ENCODE measurements at places on chromosomes 6 and 20.
A peak's percentile ranks its signal among the peaks of the same experiment; 100 is the strongest.

- DNase-seq, result no peak
Observed at GRCh38 chr6:118768904-118769325, 117.5 kb upstream of the CEP85L start.

DNA sequence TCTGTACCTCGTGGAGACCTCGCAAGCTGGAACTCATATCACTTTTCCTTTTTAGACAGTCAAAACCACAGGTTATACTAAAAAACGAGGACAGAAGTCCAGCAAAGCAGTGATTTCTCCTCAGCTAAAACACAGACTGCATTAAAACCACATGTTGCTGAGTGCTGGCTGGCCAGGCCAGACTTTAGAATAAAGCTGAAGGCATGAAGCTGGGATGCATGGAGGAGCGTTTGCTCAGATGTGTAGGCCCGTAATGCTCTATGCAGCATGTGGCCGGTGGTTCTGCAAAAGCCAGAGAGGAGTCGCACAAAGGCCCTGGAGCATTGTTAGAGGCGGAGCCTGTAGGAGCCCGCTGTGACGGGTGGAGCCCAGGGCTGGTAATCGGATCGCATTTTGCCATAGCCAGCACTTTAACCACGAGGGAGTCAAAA lies 83.6 kb downstream of the SMOC2 start:
- DNase-seq, result no peak

DNA sequence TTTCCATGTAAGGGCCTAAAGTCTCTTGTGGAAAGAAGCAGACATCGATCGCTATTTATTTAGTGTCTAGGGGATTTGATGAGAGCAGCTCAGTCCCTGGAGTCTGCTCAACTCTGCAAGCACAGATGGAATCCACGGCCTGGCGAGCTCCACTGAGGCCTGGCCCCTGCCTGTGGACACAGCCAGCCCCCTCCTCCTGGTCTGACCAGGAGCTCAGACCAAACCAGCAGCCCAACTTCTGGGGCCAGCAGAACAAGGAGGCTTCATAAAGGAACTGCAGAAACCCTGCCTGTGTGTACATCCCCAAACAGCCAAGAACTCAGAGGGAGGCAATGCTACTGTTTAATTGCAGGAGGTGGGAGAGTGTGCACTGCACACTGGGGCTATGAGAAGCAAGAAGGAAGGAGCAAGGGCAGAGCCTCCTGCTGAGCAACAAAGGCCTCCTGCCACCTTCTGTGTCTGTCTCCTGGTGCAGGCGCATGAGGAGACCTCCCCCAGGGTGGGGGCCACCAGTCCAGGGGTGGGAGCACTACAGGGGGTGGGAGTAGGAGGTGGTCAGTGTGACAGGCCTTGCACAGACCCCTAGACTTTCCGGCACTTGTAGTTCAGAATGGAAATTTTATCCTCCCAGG lies 3.8 kb downstream of the CST5 start:
- no peak for DNase-seq

DNA sequence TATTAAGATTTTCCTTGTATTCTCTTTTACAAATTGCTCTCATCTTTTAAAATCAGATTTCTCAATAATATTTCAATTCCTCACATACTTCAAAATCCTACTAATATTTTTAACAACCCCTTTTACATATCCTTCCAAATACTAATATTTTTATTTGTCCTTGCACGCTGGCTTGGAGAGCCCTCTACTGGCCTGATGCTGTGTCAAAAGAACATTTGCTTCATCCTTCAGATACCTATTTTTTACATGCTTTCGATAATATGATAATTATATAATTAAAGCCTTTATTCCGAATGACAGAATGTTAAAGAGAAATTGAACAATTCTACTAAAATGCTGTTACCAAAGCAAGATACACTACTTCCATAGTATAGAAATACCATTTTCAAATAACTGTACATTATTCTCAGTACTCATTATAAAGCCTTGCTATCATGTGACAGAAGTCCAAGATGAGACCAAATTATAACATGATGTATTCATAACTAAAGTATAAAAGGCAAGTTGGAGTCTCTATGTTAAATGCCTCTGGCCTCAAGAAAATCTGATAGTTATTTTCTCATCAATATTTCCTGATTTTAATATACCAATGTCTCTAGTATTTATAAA lies 39.0 kb upstream of the PLN start:
- DNase-seq, result no peak

DNA sequence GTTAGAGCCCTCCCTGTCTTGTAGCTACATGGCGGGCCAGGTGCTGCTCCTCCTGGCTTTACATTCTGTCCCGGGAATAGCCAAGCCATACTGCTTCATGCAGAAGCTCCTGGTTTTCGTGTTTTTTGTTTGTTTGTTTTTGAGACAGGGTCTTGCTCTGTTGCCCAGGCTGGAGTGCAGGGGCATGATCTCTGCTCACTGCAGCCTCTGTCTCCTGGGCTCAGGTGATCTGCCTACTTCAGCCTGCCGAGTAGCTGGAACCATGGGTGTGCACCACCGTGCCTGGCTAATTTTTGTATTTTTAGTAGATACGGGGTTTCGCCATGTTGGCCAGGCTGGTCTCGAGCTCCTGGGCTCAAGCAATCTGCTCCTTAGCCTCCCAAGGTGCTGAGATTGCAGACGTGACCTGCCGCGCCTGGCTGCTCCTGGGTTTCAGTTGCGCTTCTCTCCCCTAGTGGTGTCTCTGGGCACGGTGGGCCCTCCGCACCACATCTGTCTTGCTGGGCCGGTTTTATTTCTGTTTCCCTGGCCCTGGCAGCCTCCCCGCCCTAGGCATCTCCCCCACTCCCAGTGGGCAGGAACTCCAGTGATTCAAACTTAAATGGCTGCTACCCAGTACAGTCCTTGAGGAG lies 12.9 kb downstream of the CDYL start:
- no peak for DNase-seq

DNA sequence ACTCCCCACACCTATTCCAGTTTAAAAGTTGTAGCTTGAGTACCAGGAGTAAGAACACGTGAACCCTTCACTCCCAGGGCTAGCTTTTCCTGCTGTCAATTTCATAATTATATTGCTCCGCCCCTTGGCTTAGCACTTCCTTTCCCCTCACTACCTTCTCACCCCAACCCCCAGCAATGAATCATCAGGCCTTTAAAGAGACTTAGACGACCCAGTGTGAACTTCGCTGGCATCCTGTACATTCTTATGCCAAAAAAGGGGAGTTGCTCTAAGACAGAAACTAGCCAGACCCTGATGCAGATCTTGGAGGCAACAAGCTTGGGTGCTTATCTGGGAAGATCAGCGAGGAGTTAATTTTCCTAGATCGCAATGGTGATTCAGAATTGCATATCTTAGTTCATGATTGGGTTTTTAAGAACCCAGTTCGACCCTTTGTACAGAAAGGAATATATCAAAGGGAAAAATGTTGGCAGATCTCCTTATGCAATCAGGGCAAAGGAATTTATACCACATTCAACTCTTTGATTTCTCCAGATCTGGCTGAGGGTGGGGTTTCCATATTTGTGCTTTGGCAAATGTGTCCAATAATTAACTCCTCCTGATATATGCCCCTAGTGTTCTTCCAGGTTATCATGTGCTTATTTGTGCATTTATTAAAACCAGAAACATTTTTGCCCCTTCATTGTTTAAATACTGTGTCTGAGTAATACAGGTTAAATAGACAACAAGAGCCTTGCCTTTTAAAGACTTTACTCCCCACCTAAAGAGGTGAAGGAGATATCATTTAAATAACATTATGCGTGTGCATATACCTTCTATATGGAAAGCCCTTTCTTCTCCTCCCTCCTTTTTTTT lies 8.1 kb upstream of the ATXN1 start:
- DNase-seq, result peak; percentile 59

DNA sequence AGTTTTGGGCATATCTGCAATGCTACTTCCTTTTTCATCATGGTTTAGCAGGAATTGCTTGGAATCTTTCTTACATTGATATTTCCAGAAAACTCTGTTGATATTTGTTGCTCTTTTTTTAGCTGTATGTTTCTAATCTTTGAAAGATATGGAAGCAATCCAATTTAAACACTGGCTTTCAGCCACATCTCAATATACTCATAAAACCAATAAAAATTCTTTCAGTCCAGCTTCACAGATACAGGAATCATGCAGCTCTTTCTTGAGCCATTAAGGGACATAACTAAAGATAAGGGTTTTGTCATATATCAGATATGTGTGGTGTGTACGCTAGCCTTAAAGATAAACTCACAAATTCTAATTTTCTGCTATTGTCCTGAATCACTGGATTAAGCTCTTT lies 47.4 kb downstream of the PKIB start:
- no peak for DNase-seq

DNA sequence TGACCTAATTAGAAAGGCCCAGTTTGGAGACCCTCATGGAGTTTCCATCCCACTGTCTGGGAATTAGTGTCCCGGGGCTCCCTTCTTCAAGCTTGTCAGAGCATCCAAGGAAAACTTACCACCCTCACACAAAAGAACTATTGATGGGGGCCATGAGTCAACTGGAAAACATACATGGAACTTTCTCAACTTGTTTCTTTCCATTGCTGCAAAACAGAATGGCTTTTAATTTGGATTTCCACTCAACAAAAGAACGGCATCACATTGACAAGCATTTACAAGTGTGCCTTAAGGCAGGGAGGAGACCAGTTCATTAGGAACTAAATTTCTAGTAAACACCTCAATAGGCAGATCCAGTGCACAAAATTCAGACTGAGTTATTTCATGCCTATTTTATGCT lies 289.1 kb upstream of the PREP start:
- no peak for DNase-seq

DNA sequence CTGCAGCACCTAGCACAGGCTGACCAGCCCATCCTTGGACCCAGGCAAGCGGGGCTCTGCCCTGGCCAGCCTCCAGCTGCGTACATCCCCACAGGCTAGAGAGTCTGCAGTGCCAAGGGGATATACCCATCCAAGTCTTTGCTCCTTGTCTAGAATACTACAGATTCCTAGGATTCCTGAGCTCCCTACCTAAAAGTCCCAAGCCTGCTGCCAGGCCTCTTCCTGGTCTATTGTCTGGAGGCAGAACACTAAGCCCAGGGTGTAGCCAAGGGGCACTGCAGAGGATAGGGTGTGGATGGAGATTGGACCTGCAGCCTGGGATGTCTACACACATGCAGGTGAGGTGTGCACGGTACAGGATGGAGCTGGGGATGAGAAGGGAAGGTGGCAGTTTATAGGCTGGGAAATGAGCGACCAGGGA lies 90.0 kb upstream of the SIRPA start:
- no peak for DNase-seq

GRCh38 chr6:41072836-41073202 lies at the start of gene NFYA:
NFYA (plus strand) TSS chr6:41072974; CDS start chr6:41079090, 6,116 bp downstream.
- peak; percentile 100 for DNase-seq

DNA sequence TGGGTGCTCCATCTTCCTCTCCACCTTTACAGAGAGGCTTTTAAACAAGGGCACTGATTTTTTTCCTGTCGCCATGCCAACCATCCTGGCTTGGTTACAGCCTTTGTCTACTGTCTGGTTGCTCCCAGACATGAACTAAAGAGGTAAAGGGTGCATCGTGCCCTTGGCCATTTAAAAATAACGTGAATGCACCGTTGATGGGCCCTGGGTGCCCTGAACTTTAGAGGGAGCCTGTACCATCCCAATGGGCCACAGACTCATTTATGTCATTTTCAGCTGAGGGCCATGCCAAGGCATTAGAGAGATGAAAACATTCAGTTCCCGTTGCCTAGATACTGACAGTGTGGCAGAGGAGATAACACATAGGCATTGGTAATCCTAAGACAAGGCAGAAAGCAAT lies 23.3 kb downstream of the TMC2 start:
- DNase-seq, result no peak

DNA sequence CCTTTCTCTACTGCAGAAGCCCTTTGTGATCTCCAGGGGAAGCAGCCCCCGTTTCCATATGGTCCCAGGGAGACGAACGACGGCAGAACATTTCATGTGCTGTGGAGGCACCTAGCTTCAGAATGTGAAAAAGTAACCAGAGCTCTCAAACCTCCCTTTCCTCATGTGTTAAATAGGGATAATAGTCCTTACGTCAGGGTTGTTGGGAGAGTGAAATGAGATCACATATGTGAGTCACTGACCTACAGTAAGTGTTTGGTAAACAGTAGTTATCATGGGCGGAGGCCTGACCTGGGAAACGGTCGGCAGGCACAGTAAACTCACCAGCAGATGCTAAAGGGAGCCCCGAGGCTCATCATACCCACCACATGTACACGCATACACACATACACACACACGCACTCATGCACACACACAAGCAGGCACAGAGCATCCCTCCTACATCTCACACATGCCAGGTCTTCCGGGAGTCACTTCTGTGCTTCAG lies 89.7 kb downstream of the LY86 start:
- no peak for DNase-seq

- DNase-seq, result no peak
Observed at GRCh38 chr6:105593805-105594671, 191.2 kb upstream of the PREP start.

DNA sequence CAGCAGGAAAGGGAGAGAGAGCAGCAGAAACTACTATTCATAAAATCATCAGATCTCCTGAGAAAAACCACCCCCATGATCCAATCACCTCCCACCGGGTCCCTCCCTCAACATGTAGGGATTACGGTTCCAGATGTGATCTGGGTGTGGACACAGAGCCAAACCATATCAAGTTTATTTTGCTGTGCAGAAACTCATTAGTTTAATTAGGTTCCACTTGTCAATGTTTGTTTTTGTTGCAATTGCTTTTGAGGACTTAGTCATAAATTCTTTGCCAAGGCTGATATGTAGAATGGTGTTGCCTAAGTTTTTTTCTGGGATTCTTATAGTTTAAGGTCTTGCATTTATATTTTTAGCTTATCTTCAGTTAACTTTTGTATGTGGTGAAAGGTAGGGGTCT lies 422.0 kb upstream of the HS3ST5 start:
- DNase-seq, result no peak

GRCh38 chr20:19016140-19016497 lies 196.3 kb upstream of the SLC24A3 start:
- no peak for DNase-seq

GRCh38 chr20:60467771-60468170 lies 509.5 kb downstream of the CDH26 start:
- no peak for DNase-seq

All from stimulated activated naive CD4-positive, alpha-beta T cell treated with Interleukin-2 at 50 U/mL for 16 hours (primary cell).